ENCODE measurements at places on chromosomes 11 and 22. TPM values are rescaled to one million over a fixed set of nuclear protein-coding genes. Genes with fewer than 3 reads are reported as not detected.

OR4C16 gene
- not detected for total RNA-seq

GRCh38 chr22:30636226-30637077 lies 871 bp downstream of the SLC35E4 start:
- peak; percentile 46 for DNase-seq

DNA sequence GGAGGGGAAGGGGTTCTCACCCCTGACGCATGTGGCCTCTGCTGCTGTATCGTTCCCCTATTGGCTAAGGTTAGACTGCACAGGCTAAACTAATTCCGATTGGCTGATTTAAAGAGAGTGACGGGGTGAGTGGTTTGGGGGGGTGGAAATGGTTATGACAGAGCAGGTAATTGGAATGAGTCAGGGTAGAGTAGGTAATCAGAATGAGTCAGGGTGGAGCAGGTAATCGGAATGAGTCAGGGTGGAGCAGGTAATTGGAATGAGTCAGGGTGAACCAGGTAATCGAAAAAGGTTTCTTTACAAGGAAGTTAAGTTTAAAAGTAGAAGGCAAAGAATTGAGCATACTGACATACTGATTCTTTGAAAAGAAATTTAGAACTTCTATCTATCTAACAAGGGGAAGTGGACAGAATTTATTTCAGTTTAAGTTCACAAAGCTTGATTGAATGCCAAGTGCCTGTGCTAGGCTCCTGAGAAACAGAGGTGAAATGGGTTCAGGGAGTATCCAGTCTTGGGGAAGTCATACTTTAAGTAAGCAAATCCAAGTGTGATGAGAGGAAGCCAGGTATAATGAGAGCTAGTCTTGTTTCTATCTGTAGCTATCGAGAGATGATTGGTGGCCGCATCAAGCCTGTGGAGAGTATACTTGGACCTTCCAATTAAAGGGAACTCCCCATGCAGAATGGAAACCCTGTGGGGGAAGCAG lies 58.0 kb downstream of the C11orf91 start:
- DNase-seq, result no peak

- no peak for DNase-seq
Observed at GRCh38 chr11:113394919-113395318, 7.3 kb downstream of the ANKK1 start.

- DNase-seq, result no peak
Observed at GRCh38 chr11:104728927-104729326, 169.3 kb downstream of the CASP12 start.

Measured in psoas muscle (tissue), 8 donors.